Endothelial cell (in vitro differentiated cells): ENCODE measurements at places on chromosomes 5 and 9.

- no peak for DNase-seq
Measured at GRCh38 chr9:120901755-120902568, 24.6 kb downstream of the TRAF1 start.

DNA sequence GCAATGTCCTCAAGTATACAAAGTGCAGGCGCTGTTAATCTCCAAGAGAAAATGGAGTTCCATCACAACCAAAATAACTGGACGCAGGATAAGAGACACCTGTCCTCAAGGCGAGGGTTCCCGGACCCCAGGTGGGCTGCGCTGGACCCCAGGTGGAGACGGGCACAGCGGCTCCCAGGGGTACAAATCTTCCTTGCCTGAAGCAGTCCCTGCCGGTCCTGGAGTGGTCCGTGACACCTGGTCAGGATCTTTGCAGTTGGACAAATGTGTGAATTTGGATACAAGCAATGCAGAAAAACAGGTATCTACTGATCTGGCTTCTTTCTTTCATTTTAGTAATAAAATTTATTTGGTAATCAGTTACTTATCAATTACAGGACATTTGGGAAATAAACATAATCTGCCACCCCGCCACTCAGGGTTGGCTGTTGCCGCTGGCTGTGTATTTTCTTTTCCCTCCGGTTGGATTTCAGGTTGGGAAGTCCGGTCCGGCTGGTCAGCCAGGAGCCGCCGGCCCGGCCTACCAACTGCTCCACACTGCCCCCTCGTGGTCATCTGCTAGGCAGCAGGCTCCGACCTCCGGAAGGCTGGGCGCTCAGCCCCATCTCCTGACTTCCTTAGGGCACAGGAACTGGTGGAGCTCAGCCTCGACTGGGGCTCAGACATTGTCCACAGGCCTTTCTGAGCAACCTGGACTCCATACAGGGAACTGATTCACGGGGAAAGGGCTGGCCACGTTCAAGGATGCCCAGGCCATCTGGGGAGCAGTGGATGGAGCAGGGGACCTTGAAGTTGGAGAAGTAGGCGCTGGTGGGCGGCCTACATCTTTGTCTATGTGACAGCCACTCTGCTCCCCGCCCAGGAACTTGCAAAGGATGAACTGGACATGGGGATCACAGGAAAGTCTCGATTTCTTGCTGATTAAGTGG, 43.4 kb downstream of the NXNL2 start:
- peak; percentile 92 for DNase-seq

GRCh38 chr9:124913378-124913777, 27.5 kb downstream of the GOLGA1 start:
- no peak for DNase-seq

- DNase-seq = no peak
Measured at GRCh38 chr9:128405780-128406171, 14.9 kb upstream of the CERCAM start.

- DNase-seq = no peak
Measured at GRCh38 chr5:76303921-76304320, 99.2 kb upstream of the IQGAP2 start.

DNA sequence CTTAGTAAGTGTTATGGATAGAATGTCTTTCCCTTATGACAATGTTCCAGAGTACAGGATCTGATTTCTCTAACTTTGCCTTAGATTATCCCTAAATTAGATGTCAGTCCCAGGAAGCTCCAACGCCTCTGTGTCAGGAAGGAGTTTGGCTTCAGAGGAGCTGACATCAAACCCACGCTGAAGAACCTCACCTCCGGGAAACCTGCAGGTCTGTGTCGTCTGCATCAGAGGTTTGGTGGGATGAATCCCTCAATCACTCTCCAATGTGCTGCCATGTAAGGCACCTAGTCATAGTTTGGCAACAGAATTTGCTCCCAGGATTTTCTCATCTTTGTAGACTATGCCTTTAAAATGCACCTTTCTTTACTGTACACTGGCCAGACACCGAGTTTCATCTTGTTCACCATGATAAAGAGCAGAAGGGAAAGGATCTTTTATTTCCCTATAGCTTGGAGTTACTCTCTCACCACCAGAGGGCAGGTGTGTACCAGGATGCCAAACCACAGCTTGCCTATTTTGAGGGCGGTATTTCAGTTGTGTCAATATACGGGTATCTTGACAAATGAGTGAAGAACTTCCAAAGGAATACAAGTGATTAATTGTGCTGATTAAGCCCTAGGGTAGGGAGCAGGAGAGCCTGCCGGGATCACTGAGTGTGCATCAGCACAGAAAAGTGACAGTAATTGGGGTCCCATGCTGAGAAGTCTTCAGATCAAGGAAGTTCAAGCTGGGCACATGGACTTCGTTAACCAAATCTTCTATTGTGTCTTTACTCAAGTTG, 23.4 kb downstream of the MINAR2 start:
- peak; percentile 68 for DNase-seq

- DNase-seq = no peak
Measured at GRCh38 chr5:169904059-169904458, 76.2 kb downstream of the INSYN2B start.

DNA sequence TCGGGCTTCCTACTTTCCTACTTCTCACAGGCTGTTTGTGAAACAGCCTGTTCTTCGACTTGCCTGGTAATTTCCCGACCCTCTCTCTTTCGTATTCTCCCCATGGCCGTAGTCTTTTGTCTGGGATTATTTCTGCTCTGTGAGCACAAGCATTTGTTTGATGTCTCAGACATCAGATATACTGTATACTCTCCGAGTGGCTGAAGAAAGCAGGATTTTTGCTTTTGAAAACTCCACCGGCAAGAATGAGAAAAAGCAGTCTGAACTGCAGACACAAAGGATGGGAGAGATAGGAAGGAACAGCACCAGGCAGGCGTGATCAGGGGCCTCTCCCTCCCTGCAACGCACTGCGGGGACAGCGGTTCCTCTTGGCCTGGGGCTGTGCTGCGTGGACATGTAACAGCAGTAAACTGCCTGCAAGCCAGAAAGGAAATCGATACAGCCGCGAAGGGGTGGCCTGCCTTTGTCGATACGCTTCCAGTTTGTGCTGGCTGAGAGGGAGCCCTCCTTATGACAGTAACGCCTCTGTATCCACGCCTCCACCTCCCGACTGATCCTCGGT, 313.9 kb upstream of the TLE4 start:
- DNase-seq = no peak

GRCh38 chr5:79672392-79672791, 17.2 kb upstream of the CMYA5 start:
- no peak for DNase-seq

GRCh38 chr5:61669531-61669930, 337.5 kb downstream of the ZSWIM6 start:
- DNase-seq = no peak

- DNase-seq = no peak
Measured at GRCh38 chr5:173809014-173809413, 79.1 kb upstream of the CPEB4 start.

- no peak for DNase-seq
Measured at GRCh38 chr9:78025186-78025585, 6.4 kb downstream of the GNAQ start.

- no peak for DNase-seq
Measured at GRCh38 chr5:168085261-168086031, 206.0 kb upstream of the WWC1 start.
